ENCODE measurements at places on chromosomes 5 and 9. TPM values are rescaled to one million over a fixed set of nuclear protein-coding genes. Genes with fewer than 3 reads are reported as not detected.

DNA sequence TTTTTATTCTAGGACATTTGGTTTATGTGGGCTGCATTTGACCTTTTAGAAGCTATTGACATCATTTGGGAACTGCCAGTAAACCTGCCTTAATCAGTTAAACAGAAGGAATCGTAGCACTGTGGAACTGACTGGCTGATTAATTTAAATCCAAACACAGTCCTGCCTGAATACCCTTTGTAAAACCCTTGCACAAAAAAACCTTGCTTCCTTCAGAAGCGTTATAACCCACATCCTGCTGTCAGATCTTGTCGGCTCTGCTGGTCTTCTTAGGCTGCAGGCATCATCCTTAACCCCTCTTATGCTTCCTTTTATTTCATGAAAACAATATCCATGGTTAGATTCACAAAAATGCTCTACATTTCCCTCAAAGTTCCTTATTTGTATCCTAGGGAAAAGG lies 46.3 kb downstream of the PAM start:
- DNase-seq: no peak

DNA sequence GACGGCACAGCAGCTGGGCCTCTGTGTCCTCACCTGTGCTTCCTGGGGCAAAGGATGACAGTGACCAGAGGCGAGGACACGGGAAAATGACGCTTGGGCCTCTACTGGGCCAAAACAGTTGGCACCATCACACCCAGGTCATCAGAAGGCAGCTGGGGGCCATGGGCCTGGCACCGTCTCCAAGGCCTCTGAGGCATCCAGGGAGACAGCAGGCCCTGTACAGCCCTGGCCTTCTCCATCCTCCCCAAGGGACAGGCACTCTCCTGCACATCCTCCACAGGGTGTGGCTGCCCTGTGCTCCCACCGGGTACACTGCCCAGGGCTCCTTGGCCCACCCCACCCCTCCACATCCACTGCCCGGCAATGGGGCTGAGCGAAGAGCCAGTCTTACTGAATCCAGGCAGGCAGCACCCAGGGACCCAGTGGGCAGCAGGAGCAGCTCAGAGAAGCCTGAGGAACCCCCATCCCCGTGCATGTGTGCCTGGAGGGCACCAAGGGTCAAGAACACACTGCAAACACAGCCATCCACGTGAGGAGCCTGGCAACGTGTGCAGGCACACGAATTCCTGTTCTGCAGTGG lies 4.0 kb downstream of the LPCAT1 start:
- no peak for DNase-seq

GRCh38 chr9:20848490-20848889 lies 164.4 kb downstream of the FOCAD start:
- no peak for DNase-seq

- no peak for DNase-seq
Measured at GRCh38 chr5:143108498-143109128, 294.9 kb downstream of the NR3C1 start.

- no peak for DNase-seq
Measured at GRCh38 chr5:64742411-64742810, 26.1 kb downstream of the SREK1IP1 start.

- DNase-seq: peak; percentile 75
Measured at GRCh38 chr9:111597852-111598732, 1.4 kb downstream of the PTGR1 start.

DNA sequence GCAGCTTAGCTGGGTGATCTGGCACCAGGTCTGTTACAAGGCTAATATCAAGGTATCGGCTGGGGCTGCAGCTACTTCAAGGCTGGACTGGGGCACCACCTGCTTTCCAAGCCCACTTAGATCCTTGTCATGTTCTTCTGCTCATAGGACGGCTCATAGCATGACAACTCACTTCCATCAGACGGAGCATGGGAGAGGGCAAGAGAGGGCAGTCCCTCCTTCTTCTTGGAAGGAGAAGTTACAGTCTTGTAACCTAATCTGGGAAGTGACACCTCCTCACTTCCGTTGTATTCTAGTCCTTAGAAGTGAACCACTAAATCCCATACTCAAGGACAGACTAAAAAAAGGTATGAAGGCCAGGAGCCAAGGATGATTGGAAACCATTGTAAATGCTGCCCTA lies 258.2 kb downstream of the MAST4 start:
- no peak for DNase-seq

GRCh38 chr9:113964495-113965170 lies 88.5 kb downstream of the ZNF618 start:
- DNase-seq: peak; percentile 54

- no peak for DNase-seq
Measured at GRCh38 chr5:101966476-101966875, 329.6 kb downstream of the SLCO4C1 start.

DNA sequence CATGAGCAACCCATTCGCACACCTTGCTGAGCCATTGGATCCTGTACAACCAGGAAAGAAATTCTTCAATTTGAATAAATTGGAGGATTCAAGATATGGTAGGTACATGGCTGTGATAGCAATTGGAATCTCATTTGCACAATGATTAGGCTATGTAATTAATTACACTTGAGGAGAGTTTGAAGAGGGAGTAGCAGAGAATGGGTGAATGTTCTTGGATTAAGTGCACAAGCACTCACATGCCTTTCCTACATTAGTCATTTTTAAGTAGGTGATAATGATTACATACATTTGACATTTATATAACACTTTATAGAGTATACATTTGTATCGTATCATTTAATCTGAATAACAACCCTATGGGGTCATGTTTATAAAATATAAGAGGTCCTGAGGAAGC lies 21.1 kb downstream of the ACO1 start:
- DNase-seq: no peak

The CAMK4 gene
- 4.4 TPM for polyA plus RNA-seq

The ORM2 gene
- not detected for polyA plus RNA-seq

The BTNL9 gene
- 14.7 TPM for polyA plus RNA-seq

All from renal pelvis (tissue), 12 donors.